BE2C (cell line): ENCODE measurements at places on chromosomes 16 and 17.

GRCh38 chr16:23194497-23195221 is 12.1 kb downstream of the SCNN1G start:
- DNase-seq = no peak

- DNase-seq = no peak
Measured at GRCh38 chr16:58647107-58647506, 17.5 kb upstream of the CNOT1 start.

- no peak for DNase-seq
Measured at GRCh38 chr16:12901204-12901596, 198 bp upstream of the SHISA9 start.

GRCh38 chr16:89761304-89761922 is 40.1 kb downstream of the ZNF276 start:
- no peak for DNase-seq

DNA sequence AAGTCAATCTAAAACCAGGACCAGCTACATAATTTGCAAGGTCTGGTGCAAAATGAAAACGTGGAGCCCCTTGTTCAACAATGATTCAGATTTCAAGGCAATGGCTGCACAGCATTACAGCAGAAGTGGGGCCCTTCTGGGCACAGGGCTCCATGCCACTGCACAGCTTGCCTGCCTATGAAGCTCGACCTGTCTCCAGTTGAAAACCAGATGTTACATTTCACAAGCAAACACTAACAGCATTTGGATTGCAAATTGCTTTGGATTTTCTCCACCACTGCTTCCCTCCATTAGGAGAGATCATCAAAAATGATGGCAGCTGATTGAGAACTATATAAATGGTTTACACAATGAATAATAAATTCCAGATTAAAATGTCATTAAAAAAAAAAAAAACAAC is 551.4 kb upstream of the ZFHX3 start:
- DNase-seq = no peak

- DNase-seq = no peak
Measured at GRCh38 chr17:38926293-38927070, 1.1 kb downstream of the LASP1NB start.

GRCh38 chr17:18070861-18071340 is 16.8 kb upstream of the DRG2 start:
- no peak for DNase-seq

DNA sequence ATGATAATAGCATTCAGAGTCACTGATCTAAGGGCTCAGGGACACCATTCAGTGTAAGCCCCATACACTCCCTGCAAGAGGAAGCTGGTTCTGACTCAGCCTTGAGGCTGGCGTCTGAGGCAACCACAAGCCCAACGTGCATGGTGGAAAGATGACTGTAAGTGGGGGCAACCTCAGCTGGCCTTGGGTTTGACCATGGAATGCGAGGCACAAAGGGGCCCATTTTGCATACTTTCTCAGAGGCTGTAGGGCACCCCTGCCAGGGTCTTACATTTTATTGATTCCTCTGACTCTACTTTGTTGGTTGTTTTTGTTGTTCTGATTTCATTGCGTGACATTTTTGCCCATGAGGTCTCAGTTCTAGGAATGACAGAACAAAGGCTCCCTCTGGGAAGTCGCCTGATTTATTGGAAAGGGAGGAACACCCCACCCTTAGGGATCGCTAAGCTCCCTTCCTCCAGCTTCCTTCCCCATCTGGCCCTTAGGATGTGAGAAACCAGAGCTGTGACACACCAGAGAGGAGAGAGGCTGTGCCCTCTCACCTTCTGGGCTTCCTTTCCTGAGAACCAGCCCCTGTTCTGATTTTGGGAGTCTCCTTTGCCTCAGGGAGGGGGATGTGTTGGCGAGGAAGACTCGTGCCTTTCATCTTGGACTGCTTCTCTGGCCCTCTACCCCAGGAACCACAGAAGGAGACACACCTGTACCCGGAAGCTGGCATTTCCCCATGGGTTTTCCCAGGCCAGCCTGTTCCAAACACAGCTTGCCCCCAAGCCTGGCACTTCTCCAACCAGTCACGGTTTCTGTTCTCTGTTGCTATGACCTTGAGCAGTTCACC is 5.6 kb upstream of the CIITA start:
- no peak for DNase-seq

DNA sequence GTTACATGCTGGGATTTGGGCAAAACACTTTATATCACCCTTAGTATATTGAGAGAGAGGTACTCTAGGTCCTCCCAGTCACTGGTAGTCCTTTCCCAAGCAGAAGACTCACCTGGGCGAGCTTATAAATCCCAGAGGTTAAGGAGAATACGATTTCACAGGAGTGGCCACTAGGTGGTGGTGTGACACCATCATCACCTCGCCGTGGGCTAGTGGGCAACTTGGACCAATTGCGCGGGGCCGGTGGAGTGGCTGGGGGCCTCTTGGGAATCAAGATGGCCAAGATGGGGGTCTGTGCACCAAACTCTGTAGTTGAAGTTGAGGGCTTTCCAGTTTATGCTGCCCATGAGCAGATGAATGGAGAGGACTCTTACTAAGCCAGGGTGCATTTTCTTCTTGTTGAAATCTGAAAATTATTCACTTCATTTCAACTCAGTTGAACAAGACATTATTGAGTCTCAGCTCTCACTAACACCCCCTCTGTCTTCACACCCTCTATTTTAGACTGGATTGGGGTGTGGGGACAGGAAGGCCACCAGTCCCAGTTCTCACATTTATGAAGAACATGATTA is 38.2 kb upstream of the PIRT start:
- DNase-seq = peak; percentile 41

- DNase-seq = no peak
Measured at GRCh38 chr17:64016231-64016784, 4.1 kb downstream of the ICAM2 start.

DNA sequence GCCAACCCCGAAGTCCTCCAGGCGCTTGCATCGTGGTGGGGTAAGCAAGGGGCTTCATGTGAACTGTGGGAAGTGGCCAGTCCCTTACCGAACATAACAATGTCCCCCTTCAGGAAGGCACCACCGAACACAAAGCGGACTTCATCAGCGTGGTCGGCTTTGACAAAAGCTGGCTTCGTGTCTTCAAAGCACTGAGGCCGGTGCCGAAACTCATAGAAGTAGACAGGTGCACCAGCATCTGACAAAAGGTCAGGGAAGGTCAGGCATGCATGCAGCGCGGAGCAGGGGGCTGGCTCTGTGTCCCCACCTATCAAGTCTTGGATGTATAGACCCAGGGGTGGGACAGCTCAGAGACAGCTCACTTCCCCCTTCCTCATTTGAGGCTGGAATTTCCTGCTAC is 16.6 kb upstream of the CES1 start:
- DNase-seq = no peak

- no peak for DNase-seq
Measured at GRCh38 chr17:32835291-32835761, 41.6 kb downstream of the MYO1D start.

DNA sequence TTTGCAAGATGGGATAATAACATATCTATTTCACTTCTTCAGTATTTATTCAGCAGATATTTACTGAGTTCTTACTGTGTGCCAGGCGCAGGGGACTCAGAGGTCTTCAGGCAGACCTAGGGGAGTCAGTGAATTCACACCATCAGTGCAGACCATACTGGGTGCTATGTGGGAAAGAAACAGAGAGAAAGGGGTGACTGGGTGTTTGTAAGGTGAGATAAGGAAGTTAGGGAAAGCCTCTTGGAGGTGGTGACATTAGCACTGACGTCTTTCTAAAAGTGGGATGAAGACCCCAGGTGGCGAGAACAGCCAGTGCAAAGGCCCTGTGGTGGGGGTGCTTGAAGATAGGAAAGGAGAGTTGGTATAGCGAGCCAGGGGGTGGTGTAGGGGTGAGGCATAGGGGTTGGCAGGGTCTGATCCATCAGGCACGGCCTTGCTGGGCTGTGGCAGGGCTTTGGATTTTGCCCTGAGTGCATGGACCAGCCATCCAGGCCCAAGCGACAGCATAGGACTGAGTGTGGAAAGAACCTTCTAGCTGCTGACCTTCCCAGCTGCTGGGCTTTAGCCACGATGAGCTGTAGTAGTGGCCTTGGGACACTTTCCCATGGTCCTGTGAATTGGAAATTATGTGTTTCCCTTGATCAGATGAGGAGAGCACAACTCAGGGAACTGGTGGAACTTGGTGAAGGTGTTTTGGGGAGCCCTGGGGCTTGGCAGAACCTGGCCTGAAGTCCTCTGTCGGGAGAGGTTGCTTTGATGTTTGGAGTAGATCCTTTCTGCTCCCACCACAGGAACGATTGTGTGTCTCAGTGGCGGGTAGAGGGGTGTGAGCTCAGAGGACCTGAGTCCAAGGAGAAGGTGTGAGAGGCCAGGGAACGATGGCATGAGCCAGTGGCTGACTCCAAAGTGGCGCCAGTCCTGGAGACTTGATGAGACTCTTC is 3.9 kb upstream of the SOCS1 start:
- no peak for DNase-seq

GRCh38 chr17:18040261-18040858 is 1.2 kb downstream of the GID4 start:
- DNase-seq = no peak

GRCh38 chr17:44216694-44217093 is 2.8 kb downstream of the UBTF start:
- no peak for DNase-seq

- no peak for DNase-seq
Measured at GRCh38 chr17:14340857-14341754, 40.2 kb downstream of the HS3ST3B1 start.

- no peak for DNase-seq
Measured at GRCh38 chr16:77472262-77472661, 37.4 kb upstream of the ADAMTS18 start.

- DNase-seq = no peak
Measured at GRCh38 chr16:89984216-89984615, 35.0 kb downstream of the DBNDD1 start.

DNA sequence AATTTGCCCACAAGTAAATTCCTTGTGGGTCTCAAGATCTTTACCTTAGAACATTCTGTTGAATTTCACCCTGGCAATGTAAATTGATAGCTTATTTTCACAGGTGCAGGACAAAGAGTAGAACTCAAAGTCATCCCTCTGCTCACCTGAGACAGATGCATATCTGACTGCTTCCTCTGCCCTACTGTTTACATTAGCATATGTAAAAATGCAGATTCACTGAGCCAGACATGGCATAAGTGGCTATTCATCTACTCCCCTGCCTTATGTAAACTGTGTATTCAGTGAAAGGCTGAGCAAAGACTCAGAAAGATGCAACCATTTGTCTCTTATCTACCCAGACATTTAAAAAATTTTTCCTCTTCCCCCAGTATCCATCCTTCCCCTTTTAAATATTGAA is 22.3 kb upstream of the MILR1 start:
- DNase-seq = no peak

DNA sequence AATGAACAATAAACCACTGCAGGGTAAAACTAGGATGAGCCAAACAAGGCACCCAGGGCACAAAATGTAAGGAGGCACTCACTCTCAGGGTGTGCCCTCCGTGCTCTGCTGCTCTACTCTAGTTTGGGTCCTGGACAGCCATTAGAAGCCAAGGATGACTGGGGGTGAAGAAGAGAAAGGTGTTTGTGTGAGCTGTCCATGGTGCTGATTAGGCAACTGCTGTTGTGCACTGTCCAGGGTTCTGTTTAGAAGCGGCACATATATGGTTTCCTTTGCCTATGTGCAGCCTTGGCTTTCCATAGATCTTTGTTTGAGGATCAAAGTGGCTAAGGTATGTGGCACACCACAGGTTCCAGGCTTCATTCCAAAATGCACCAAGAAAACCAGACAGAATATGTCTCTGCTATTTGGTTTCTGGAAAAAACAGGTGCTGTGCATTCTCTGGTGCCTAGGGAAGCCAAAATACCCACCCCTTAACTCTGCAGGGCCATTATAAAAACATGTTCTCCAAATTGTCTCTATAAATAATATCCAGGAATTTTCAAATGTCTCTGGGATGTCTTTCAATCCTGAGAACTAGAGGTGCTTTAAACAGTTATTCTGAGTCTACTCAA is 123.5 kb downstream of the CBLN1 start:
- DNase-seq = no peak

GRCh38 chr16:69326172-69326873 is 4.1 kb downstream of the PDF start:
- no peak for DNase-seq

- DNase-seq = peak; percentile 14
Measured at GRCh38 chr16:7513429-7513828, 180.8 kb downstream of the RBFOX1 start.

- no peak for DNase-seq
Measured at GRCh38 chr16:3007957-3008689, 4.6 kb upstream of the CLDN9 start.

GRCh38 chr17:30253312-30253711 is 17.8 kb upstream of the SLC6A4 start:
- no peak for DNase-seq

GRCh38 chr17:81401723-81402529 is 6.7 kb downstream of the BAHCC1 start:
- DNase-seq = peak; percentile 58

DNA sequence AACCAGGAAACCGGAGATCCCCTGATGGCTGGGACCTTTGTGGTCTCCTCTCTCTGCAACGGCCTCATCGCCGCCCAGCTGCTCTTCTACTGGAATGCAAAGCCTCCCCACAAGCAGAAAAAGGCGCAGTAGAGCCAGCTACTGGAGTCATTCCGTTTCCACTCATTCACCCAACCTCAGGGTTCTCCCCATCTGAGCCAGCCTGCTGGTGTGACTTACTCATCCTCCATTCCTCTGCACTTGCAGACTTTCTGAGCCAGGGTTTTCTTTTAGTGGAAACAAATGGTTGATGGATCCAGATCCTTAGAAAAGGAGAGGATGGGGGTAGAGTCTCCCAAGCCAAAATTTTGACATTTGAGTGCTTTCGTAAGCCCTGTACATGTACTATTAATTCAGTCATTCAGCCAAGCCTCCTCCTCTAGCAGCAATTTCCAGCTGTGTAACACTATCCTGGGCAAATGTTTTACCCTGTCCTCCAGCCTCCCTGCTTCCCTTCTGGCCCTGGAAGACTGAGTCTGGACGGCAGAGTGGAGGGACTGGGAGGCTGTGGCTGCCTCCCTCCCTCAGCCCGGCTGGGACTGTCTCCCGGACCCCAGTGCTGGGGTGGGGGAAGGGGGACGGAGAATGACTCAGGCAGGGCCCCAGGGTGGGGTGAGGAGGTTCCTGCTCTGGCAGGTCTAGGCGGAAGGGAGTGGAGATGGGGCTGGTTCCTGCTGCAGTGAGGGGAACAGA is 2.3 kb downstream of the SOX15 start:
- no peak for DNase-seq

GRCh38 chr17:39738568-39738901 is 797 bp downstream of the GRB7 start:
- no peak for DNase-seq

- no peak for DNase-seq
Measured at GRCh38 chr17:10105513-10106001, 92.8 kb downstream of the GAS7 start.

DNA sequence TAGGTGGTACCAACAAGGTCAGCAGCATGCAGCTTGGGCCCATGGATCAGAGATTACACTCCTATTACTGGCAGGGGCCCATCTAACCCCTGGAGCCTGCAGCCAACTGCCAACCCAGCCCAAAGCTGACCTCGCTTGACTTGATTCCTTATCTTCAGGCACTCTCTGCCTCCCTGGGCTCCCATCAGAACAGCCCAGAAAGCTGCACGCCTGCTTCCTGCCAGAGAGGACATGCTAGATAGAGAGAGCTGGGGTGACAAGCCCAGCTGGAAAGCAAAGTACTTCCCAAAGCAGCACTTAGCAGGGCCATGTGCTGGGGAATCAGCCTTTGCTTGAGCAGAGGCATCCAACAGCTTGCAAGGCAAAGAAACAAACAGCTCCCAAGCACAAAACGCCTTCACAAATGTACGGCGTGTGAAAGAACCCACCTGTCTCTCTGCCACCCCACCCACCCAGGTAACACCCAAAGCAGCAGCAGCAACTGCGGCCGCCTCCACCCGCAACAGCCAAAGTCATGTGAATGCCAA is 74.2 kb upstream of the NLK start:
- peak; percentile 51 for DNase-seq
